ENCODE measurements at places on chromosomes 3 and 15.

DNA sequence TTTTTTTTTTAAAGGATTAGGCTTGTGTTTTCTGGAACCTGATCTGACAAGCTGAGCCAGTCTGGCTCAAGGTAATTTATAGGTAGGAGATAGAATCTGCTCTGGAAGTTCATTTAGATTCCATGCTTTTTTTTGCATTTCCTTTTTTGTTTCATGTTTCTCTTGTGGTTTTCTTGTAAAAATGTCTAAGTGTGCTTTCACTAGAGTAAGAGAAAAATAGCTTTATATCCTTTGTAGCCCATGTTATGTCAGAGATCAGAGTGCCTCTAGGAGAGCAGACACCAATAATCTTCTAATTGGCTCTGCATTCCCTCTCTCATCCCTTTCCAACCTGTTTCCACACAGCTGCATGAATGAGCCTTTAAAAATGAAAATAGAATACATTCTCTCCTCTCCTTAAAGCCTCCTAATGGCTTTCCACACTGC lies 389.8 kb upstream of the KCNMB2 start:
- peak; percentile 7 for DNase-seq

- no peak for DNase-seq
Observed at GRCh38 chr15:68401496-68402431, 30.2 kb downstream of the ITGA11 start.

DNA sequence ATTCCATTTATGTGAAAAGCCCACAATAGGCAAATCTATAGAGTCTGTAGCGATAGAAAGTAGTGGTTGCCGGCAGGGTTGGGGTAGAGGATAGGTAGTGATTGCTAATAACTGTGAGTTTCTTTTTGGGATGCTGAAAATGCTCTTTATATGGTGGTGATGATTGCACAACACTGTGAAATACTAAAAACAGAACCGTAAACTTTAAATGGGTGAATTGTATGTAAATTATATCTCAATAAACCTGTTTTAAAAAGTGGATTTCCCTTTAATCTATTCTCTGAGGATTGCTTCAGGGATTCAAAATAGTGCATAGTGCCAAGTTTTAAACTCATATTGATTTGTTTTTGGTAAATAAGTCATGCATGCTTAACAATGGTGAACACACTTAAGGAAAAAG lies 140.2 kb downstream of the LPP start:
- no peak for DNase-seq

DNA sequence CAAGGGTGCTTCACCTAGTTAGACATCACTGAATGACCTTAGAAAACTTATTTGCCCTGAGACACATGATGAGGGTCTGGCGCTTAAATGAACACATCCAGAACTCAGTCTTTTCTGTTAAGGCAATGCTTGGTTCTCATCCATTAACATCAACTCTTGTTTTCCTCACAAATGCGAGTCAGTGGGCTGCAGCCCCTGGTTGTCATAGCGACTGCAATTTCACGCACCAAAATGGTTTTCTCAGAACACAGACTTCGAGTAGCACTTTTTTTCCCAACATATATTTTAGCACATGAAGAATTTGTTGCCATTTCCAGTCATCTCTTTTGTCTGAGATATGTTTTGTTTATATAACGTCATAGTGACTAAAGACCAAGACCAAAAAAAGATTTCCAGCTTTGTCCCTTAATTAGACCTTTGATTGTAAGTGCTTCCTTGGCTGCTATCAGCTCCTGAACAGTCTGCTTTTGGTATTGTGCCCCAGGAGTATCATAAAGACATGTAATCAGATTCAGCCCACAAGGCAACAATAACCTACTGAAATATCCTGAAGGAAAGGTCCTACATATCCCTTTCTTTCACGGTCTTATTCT lies 68.5 kb downstream of the GPR176 start:
- DNase-seq: no peak

GRCh38 chr3:13028010-13028821 lies 45.0 kb downstream of the IQSEC1 start:
- DNase-seq: no peak

DNA sequence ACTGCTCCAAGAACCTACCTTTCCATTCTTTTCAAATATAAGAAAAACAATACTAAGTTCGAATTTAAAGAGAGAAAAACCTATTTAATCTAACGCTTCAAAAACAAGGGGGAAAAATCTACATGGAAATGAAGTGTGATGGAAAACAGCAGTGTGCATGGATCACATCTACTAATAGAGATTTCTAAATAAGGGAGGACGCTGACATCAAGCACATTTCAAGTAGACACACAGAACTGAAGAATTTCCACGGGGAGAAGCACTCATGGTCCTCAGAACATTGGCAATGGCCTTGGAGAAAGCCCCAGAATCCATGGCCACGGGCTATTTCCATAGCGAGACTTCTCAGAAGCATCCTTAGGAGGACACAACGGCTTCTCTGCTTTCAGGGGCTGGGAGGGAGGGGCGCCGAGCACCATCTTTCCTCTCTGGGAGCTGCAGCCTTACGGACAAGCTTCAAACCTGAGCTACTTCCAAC lies 1.0 kb downstream of the TASOR start:
- no peak for DNase-seq

GRCh38 chr3:32894977-32895376 lies 56.5 kb upstream of the CCR4 start:
- DNase-seq: no peak

DNA sequence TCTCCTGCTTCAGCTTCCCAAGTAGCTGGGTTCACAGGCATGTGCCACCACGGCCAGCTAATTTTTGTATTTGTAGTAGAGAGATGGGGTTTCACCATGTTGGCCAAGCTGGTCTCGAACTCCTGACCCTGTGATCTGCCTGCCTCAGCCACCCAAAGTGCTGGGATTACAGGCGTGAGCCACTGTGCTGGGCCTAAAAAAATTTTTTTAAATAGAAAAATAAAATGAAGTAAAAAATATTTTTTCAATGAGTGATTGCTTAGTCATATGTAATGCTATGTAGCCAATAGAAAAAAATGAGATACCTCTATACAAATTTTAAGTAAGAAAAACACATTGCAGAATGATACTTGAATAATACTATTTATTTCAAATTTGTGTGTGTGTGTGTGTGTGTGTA lies 27.9 kb upstream of the SLC30A4 start:
- no peak for DNase-seq

GRCh38 chr3:72329354-72329753 lies 518.9 kb downstream of the SHQ1 start:
- no peak for DNase-seq

- no peak for DNase-seq
Observed at GRCh38 chr15:60531801-60532200, 52.9 kb upstream of the ICE2 start.

- no peak for DNase-seq
Observed at GRCh38 chr15:62940755-62941361, 101.7 kb upstream of the TPM1 start.

DNA sequence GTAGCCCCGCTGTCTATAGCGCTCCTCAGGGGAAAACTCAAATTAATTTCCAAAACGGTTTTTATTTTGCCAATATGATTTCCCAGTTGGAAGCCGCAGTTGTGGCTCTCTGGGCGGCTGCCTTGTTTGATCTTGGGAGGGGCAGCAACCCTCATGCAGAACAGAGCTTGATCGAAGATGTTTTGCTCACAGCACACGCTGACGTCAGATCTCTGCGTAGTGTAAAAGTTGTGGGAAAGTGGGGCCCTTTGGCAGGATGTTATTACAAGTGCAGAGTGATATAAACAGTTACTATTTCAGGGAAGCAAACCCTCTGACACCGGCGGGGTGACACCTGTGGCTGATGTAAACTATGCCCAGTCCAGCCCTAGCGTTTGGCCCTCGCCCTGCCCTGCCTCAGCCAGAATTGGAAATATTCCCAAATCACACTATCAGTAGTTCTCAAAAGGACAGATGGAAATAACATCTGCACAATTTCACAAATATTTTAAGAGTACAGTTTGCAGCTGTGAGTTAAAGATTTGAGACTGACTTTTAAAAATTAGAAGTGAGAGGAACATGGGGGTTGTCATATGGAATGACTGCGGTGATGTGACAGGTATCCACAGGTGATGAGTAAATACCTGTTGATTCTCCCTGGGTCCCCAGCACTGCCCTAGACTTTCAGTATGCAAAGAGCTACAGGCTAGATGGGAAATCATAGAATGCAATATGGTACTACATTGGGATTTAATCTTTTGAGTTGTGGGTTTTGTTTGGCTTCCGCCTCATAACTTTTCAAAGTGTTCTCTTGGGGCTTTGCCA lies 1.7 kb downstream of the SYNM start:
- DNase-seq: no peak

DNA sequence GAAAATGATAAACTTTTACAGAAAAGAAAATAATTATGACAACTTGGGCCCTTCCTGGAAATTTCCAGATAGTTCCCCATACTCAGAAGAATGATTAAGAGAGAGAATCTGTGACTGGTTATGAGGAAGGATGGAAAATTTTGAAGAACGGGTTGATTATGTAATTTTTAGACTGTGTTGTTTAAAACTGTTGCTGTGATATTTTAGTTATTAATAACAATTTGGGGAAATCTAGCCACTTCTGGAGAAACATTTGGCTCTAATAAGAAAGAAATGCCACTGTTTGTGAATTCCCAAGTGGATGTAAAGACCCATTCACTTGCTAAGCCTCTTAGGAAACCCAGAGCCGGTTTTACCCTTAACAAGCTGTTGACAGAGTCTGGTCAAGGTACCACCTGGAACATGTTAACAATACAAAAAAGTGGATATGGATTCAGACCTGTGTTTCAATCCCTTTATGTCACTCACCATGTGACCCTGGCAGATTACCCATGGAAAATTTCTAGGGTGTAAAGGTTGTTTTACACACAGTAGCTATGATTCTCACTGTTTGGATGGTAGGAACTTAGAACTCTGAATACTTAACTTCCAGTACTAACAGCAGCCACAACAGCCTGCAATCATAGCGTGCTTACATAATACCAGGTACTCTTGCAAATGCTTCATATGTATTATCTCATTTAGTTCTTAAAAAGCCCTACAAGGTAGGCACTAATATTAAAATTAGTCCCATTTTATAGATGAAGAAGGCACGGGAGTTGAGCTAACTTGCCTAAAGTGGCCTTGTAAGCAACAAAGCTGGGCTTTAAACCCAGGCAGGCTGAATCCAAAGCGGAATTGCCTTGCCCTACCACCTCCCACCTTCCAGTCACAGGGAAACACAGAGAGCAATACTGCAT lies 32.0 kb downstream of the ZBTB38 start:
- DNase-seq: no peak

- no peak for DNase-seq
Observed at GRCh38 chr3:42637001-42637400, 16.5 kb upstream of the ZBTB47 start.

GRCh38 chr3:52250122-52250521 lies 4.6 kb downstream of the PPM1M start:
- no peak for DNase-seq

- DNase-seq: no peak
Observed at GRCh38 chr15:58296276-58296675, 135.5 kb upstream of the LIPC start.

DNA sequence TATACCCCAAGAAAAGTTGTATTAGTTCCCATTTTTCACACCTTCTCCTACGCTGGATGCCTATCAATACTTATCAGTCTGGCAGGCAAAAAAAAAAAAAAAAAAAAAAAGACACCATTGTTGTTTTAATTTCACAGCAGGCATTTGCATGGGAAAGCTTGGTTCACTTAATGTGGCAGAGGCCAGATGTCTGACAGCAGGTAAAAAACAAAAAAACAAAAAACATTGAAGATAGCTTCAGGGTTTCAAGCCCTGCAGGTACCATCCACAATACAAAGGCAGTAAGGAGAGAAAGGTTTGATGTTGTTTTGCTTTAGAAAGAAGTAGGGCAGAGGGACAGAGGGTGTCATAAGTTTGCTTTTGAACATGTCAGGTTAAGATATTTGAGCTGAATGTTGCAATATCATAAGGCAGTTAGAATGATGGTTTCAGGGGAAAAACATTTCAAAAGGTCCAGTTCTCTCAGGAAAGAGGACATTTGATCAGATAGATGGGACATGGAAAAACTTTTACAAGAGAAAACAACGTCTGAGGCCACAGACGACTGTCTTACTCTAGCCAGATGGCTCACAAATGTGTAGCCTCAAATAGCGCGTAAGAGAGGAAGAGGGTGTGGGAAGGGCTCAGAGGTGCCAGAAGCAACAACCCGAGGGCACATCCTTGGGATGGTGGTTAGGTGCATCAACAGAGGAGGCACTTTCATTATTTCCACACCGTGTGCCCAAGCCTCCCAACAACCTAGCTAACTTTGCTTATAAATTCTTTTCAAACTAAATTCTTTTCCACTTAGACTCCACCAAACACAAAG lies 25.7 kb downstream of the PCOLCE2 start:
- DNase-seq: no peak

GRCh38 chr15:88635318-88635717 lies 3.5 kb upstream of the ISG20 start:
- DNase-seq: no peak

DNA sequence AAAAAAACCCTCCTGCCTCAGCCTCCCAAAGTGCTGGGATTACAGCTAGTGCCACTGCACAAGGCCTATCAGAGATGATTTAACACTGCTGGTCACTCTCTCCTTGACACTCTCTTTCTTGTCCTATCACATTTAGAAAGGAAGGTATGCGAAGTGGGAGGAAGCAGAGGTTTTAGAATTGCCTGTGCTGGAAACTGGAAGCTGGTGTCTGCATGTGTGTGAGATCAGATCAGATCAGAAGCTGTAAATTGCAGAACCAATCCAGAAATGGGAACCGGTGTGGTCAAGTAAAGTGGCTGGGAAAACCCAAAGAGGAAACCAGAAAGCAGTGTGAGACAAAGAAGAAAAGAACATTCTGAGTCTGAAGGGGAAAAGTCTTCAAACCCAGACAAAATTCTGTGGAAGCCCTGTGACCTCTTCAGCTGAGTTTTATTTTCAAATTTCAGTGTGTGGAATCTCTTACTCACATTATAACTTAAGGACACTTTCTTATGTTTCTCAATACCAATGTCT lies 2.8 kb downstream of the EFHB start:
- DNase-seq: no peak

- no peak for DNase-seq
Observed at GRCh38 chr3:146466604-146467003, 2.8 kb downstream of the PLSCR2 start.

- DNase-seq: no peak
Observed at GRCh38 chr3:168511428-168512014, 415.8 kb upstream of the GOLIM4 start.

GRCh38 chr15:39581793-39582285 lies 960 bp downstream of the THBS1 start:
- DNase-seq: no peak

- DNase-seq: no peak
Observed at GRCh38 chr3:184491867-184492615, 69.5 kb upstream of the EPHB3 start.

DNA sequence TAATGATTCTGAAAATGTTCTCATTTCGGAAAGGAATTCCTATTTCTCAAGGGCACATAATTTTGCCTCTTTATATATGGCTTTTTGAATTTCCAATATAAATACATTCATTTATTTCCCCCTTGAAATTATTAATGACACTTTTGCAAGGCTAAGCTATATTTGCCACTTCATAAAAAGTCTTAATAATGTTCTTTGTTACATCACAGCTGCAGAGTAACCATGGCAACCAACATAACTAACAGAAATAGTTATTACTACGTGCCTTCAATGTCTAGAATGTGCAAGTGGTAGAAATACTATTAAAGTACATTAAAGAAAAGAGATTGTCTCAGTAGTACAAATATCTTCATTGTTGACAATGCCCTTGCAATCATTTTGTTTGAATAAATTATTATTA lies 471.8 kb downstream of the C3orf38 start:
- no peak for DNase-seq

Measured in D721Med (cell line).